KG1 (cell line): ENCODE measurements at places on chromosomes 12 and 14.
A peak's percentile ranks its signal among the peaks of the same experiment; 100 is the strongest.

- no peak for DNase-seq
Observed at GRCh38 chr12:133234971-133235370, 706 bp downstream of the ANHX start.

GRCh38 chr12:65668981-65669695, 155.1 kb upstream of the HMGA2 start:
- no peak for DNase-seq

DNA sequence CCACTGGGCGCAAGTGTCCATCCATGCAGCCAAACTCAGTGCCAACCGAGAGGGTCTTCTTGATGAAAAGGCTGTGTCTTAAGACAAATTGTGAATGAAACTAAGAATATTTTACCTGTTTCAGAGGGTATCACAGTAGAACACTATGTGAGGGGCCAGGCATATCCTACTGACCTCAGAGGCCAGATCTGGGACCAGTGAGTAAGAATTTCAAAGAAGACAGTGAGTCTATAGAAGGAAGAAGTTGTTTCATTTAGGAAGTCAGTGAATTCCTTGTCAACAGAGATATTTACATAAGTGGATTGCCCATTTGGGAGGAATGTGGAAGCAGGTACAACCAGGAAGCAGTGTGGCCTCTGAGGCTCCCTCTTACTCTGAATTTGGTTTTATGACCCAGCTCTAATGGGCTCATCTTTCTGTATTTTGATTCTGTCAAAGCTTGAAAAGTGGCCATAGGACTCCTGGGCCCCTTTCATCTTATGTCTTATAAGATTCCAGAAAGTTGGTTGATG, 137.4 kb downstream of the ZNF664 start:
- DNase-seq: no peak

DNA sequence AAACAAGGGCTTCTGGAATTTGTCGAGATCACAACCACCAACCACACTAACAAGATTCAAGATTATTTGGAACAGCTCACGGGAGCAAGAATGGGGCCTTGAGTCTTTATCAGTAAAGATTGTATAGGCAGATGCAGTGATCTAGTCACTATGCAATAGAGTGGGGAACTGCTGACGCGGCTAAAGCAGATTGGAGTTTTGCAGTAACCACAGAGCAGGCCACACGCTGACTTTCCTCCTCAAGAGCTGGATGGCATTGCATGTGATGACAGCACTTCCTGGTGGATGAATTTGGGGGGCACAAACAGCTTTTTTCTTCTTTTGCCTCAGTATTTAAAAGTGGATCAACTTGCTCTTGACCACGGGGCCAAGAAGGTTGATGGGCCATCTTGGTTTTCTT, 46.0 kb downstream of the KCNK13 start:
- no peak for DNase-seq

- DNase-seq: no peak
Observed at GRCh38 chr14:61934385-61934784, 172.2 kb downstream of the SNAPC1 start.

DNA sequence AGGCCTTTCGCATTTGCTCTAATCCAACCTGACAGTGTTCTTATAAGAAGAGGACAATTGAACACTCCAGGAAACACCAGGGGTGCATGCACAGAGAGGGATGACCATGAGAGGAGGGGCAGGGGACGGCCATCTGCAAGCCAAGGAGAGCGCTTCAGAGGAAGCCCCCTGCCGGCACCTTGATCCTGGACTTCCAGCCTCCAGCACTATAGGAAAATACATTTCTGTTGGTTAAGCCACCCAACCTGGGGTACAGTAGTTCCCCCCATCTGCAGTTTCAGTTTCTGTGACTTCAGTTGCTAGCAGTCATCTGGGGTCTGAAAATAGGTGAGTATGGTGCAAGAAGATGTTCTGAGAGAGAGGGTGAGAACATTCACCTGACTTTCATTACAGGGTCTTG, 64.7 kb downstream of the CLMN start:
- DNase-seq: no peak

- no peak for DNase-seq
Observed at GRCh38 chr12:130186651-130187268, 24.5 kb downstream of the FZD10 start.

GRCh38 chr12:112275207-112275606, 107.0 kb downstream of the HECTD4 start:
- DNase-seq: no peak

DNA sequence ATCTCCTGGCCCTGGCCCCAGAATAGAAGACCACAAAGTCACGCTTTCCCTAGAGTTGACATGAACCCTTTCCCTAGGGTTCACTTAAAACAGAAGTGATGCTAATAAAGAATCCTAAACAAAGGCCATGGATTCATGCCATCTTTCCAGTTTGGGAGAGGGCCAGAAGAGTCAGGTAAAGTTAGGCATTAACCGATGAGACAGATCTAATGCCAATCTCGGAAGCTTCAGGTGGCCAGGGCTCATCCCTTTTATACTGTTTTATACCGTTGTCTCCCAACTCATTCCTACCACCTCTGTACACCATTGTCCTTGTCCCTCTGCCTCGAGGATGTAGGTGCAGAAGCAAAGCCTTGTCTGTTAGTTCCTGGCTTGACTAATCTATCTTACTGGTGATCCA, 22.8 kb upstream of the ACTR10 start:
- DNase-seq: no peak

GRCh38 chr12:116381744-116382685, 104.5 kb upstream of the MED13L start:
- DNase-seq: no peak

DNA sequence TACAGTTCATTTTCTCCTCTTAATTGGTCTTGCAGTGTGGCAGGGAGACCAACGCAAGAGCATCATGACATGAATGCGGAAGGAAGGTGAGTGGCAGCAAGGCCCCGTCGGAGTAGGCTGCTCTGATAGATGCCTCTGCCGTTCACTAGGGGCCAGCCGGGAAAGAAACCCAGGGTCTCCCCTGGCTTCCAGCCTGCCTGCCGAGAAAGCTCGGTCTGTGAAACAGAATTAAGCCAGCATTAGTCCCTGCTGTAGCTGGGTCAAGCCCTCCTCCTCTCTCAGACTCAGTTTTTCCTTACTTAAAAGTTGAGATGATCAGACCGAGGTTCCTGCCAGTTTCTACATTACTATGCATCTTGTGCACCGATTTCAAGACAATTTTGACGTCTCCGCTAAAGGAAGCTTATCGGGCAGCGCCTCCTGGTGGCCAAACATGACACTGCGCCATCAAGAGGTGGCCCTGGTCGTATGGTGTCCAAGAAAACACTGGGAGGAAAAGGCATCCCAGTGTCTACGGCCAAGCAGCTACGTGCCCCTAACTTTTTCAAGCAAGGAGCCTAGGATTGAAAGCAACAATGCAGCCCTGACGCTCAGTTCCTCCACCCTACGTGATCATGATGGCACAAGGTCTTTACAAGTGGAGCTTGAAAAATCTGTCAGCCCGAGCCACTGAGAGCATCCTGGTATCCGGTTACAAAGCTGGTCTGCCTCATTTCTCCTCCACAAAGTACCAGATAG, 131.6 kb downstream of the KSR2 start:
- peak; percentile 12 for DNase-seq

DNA sequence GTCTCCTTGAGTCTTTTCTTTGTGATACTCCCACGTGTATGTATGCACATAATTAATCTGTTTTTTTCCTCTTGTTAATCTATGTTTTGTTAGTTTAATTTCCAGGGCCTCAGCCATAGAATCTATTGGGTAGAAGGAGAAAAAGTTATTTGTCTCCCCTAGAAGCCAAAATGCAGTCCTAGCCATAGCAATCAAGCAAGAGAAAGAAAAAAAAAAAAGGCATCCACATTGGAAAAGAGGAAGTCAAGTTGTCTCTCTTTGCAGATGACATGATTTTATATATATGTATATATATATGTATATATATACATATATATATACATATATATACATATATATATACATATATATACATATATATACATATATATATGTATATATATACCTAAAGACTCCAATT, 25.4 kb upstream of the ETV6 start:
- DNase-seq: no peak

DNA sequence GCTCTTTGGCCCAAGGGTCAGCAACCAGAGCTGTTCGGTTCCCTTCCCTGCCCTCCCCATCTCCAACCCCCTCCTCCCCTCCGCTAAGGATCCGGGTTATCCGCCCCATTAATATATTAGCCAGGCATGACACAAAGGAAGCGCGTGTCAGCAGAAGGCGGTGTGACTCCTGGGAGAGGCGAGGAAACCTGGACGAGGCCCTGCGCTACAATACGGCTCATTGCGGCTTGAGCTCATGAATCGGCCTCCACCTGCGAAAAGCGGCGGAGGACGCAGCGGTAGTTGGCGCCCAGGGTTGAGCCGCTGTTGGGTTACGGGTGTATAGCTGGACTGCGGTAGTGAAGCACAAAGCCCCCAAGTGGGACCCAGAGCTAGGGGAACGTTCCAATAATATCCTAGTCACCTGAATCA, 9.9 kb downstream of the FOXA1 start:
- no peak for DNase-seq

DNA sequence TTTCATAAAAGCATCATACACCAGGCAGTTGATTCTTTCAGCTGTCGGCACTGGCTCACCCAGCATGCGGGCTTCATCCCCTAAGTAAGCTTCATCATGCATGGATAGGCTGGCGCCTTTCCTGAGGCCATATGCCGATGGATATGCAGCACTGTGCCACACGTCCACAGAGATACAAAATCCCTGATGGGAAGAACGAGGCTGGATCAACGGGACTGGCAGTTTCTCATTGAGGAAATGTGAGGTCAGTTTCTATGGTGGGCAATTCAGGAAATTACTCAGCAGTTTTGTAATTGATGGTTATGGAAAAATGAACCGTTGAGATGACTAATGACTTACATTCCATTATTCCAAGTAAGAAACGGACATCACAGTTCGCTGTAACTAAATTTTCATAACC, 453.8 kb downstream of the TMEM121 start:
- DNase-seq: no peak

DNA sequence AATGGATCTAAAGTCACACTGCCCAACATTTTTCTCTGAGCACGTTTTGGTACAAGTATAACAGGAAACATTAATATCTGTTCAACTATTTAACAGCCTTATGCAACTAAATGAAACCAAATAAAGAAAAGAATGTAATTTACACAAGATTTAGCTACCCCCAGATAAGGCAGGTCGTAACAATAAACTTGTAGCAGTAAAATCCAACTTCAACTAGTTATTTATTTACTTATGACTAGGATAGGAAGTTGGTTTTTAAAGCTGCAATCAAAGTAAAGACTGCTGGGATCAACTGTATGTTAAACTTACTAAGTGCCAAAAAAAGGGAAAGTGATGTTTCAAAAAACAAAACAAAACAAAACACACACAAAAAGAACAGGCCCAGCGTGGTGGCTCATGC, 30.9 kb downstream of the FERMT2 start:
- no peak for DNase-seq

DNA sequence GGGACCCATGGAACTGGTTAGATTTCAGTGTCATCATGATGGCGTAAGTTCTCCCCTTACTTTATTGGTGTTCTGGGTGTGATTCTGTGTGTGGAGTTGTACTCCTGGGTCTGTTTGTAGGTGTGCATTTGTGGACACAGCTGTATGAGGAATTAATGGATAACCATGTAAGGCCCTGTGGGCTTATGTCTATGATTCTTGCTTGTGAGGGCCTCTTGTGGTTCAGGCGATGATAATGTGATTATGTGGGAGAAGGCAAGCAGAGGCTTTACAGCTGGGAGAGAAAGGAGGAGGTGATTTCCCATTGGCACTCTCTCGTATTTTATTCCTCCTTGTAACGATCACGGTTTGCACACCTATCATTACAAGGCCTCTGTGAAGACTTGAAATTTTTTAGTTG, 96.1 kb downstream of the SCN8A start:
- no peak for DNase-seq

GRCh38 chr12:110543252-110543959, 39.7 kb downstream of the PPTC7 start:
- no peak for DNase-seq

GRCh38 chr12:70890895-70891832, 29.4 kb downstream of the PTPRR start:
- DNase-seq: no peak

GRCh38 chr12:119505001-119505400, 88.6 kb upstream of the TMEM233 start:
- DNase-seq: no peak

DNA sequence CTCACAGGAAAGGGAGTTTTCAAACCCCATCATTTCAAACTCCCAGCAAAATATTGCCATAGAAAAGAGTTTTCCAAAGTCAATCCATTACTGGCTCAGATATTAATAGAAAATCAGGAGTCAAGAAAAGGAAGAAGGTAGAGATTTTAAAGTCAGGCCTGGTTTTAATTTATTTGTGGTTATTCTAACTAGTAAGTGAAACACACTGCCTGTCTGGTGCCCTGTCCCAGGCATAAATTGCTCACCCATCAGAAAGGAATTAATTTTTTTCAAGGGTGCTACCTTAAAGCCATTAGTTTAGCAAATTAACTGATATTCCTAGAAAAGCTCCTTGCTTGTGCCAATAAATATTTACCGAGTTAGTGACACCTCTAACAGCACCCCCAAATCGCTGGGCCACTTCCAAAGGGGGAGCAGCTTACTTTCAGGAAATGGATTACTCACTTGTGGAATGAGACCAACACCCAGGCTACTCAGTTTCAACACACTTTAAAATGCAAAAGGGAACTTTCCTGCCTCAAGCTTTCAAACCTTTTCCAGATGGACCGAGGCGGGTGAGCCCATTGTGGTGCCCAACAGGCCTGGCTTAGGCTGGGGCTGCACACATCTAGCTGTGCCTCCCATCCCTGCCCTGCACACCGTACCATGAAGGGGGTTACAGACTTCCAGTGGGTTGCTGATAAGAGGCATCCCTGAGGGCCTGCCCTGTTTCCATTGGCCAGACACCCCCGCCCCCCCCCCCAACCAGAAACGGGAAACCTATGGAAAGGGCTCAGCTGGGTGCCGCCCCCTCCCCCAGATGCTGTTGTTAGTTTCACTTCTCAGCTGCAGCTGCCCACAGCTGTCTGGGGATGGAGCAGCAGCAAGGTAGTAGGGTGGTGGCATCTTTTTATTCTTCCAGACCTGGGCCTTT, 117.2 kb downstream of the SAMD4A start:
- DNase-seq: no peak

DNA sequence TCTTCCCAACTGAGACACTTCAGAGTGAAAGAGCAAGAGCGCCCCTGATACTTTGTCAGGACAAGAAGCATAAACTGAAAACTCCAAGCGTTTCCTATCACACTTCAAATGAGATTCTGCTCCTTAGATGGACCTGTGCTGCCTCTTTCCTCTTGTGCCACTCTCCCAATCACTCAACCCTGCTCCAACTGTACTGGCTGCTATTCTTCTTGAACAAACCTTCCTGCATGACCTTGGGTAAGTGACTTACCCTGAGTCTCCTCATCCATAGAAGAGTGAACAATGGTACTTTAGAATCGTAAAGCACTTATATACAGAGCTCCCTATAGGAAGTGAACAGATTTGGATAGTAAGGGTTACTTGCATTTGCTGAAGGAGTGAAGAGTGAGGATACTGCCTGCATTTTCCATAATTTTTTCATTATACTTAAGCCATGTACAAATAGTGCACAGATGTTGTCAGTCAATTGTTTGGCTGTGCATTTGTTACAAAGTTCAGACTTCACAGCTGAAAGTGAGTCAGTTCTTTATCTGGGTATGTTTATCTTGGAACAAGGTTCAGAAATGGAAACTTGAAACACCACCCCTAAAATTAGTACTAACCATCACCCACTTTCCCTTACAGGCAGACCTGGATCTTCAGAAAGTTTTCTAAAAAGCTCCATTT, 10.8 kb downstream of the MTERF2 start:
- no peak for DNase-seq
